ENCODE measurements at places on chromosomes 16 and 17. TPM values are rescaled to one million over a fixed set of nuclear protein-coding genes. Genes with fewer than 3 reads are reported as not detected.

ATAD5 gene
- total RNA-seq, result 2.9 TPM

HSD17B2 gene
- 2.0 TPM for total RNA-seq

- H3K27me3 ChIP-seq, result no peaks in the 10 kb centered on the region
- H3K4me3 ChIP-seq, result no peak overlapping the region
- H3K36me3 ChIP-seq, result no peaks in the 10 kb centered on the region
- DNase-seq, result no peak
- H3K27ac ChIP-seq, result no peak overlapping the region
These were observed 15.5 kb downstream of the MYO15B start for GRCh38 chr17:75603123-75603522.

- H3K27ac ChIP-seq, result peak overlapping the region; percentile 95
- H3K36me3 ChIP-seq, result peaks cover 16% of the 10 kb centered on the region
- H3K27me3 ChIP-seq, result no peaks in the 10 kb centered on the region
- peak; percentile 56 for DNase-seq
- peak overlapping the region; percentile 91 for H3K4me3 ChIP-seq
These were observed 2.1 kb downstream of the TRAF4 start for GRCh38 chr17:28745786-28746411.

CDH5 gene
- 113 TPM for total RNA-seq

SRL gene
- total RNA-seq, result not detected

CMTM2 gene
- total RNA-seq, result 0.55 TPM

GRCh38 chr17:74337834-74338500 lies 11.9 kb downstream of the KIF19 start:
- H3K27me3 ChIP-seq, result no peaks in the 10 kb centered on the region
- no peak for DNase-seq
- no peaks in the 10 kb centered on the region for H3K36me3 ChIP-seq
- H3K4me1 ChIP-seq, result no peaks in the 10 kb centered on the region

- H3K27me3 ChIP-seq, result no peaks in the 10 kb centered on the region
- peak overlapping the region; percentile 79 for H3K27ac ChIP-seq
- H3K4me1 ChIP-seq, result peaks cover 26% of the 10 kb centered on the region
- H3K4me3 ChIP-seq, result peak overlapping the region; percentile 72
- H3K36me3 ChIP-seq, result no peaks in the 10 kb centered on the region
These were observed 637 bp downstream of the PLCG2 start for GRCh38 chr16:81779536-81780320.

IQCK gene
- 17.5 TPM for total RNA-seq

ORC6 gene
- 1.4 TPM for total RNA-seq

HOXB3 gene
- 10.0 TPM for total RNA-seq

GRCh38 chr16:52494145-52494544 lies 52.8 kb downstream of the TOX3 start:
- H3K4me1 ChIP-seq, result no peaks in the 10 kb centered on the region
- DNase-seq, result no peak
- no peaks in the 10 kb centered on the region for H3K27me3 ChIP-seq
- no peaks in the 10 kb centered on the region for H3K36me3 ChIP-seq
- H3K4me3 ChIP-seq, result no peak overlapping the region
- H3K27ac ChIP-seq, result no peak overlapping the region

BRICD5 gene
- total RNA-seq, result 6.2 TPM

DNA sequence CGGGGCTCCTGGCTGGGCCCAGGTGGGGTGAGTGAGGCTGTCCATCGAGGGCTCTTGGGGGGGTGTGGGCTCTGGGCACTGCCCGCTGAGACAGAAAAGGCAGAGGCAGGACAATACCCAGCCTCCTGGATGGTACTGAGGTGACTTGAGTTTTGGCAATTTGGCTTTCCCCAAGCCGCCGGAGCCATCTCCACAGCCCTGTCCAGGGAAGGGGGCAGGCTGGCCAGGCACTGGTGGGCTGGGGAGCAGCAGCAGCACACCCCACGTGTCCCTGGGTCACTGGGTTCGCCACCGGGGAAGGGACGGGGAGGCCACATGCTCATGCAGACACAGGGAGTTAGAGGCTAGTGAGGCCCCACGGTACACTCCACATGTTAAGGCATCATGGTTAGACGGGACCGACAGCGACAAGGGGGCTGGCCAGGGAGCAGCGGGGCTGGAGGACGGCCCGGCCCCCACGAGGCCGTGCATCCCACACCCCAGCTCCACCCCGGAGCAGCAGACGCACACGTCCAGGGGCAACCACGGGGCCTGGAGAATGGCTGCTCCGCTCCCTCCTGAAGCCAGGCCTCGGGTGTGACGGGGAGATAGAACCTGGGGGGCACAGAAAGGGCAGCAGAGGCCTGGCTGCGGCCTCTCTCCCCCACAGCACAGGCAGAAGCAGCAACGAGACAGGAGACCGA lies 3.0 kb downstream of the ARHGDIA start:
- H3K4me1 ChIP-seq, result peaks cover 77% of the 10 kb centered on the region
- H3K27ac ChIP-seq, result peak overlapping the region; percentile 96
- no peak overlapping the region for H3K4me3 ChIP-seq
- peaks cover 63% of the 10 kb centered on the region for H3K36me3 ChIP-seq

CDH1 gene
- total RNA-seq, result 116 TPM

TNP2 gene
- total RNA-seq, result not detected

PLA2G10 gene
- 4.2 TPM for total RNA-seq

DNA sequence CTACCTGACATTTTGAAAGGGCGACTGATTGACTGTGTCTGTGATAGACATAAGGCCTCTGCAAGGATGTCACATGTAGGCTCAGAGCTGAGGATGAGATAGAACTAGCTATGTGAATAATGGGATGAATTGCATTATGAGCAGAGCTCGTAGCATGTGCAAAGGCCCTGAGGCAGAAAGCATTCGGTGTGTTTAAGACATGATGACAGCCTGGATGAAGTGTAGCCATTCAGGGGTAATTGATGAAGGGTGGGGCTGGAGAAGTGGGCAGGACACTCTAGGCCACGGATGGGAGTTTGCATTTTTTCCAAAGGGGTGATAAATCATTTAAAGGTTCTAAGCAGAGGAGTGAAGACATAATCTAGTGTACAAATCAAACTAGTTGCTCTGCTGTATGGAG lies 62.6 kb downstream of the USP43 start:
- DNase-seq, result no peak
- no peak overlapping the region for H3K27ac ChIP-seq
- no peaks in the 10 kb centered on the region for H3K27me3 ChIP-seq
- H3K4me1 ChIP-seq, result no peaks in the 10 kb centered on the region
- H3K4me3 ChIP-seq, result no peak overlapping the region
- H3K36me3 ChIP-seq, result no peaks in the 10 kb centered on the region

- DNase-seq, result no peak
- no peaks in the 10 kb centered on the region for H3K27me3 ChIP-seq
- no peak overlapping the region for H3K27ac ChIP-seq
- H3K4me3 ChIP-seq, result no peak overlapping the region
- peaks cover 13% of the 10 kb centered on the region for H3K4me1 ChIP-seq
These were observed 24.1 kb upstream of the DYNLL2 start for GRCh38 chr17:58059141-58059540.

JPH3 gene
- 0.24 TPM for total RNA-seq

- H3K27ac ChIP-seq, result peak overlapping the region; percentile 73
- H3K36me3 ChIP-seq, result peaks cover 43% of the 10 kb centered on the region
- no peak for DNase-seq
- no peak overlapping the region for H3K4me3 ChIP-seq
- H3K4me1 ChIP-seq, result peaks cover 66% of the 10 kb centered on the region
- no peaks in the 10 kb centered on the region for H3K27me3 ChIP-seq
These were observed 9.6 kb downstream of the HIC1 start for GRCh38 chr17:2064520-2064971.

GRCh38 chr17:43349142-43349541 lies 49.7 kb upstream of the ARL4D start:
- no peaks in the 10 kb centered on the region for H3K4me1 ChIP-seq
- DNase-seq, result no peak
- no peaks in the 10 kb centered on the region for H3K36me3 ChIP-seq
- H3K4me3 ChIP-seq, result no peak overlapping the region
- no peaks in the 10 kb centered on the region for H3K27me3 ChIP-seq

HSF4 gene
- total RNA-seq, result 784 TPM

MYH3 gene
- total RNA-seq, result 1.9 TPM

GRCh38 chr17:7321466-7321865 lies 6.3 kb upstream of the GPS2 start:
- no peaks in the 10 kb centered on the region for H3K27me3 ChIP-seq
- DNase-seq, result no peak
- H3K4me1 ChIP-seq, result no peaks in the 10 kb centered on the region
- peaks cover 15% of the 10 kb centered on the region for H3K36me3 ChIP-seq
- no peak overlapping the region for H3K27ac ChIP-seq
- no peak overlapping the region for H3K4me3 ChIP-seq

- no peaks in the 10 kb centered on the region for H3K27me3 ChIP-seq
- DNase-seq, result peak; percentile 76
- no peaks in the 10 kb centered on the region for H3K36me3 ChIP-seq
- peaks cover 11% of the 10 kb centered on the region for H3K4me1 ChIP-seq
These were observed 24.2 kb downstream of the SGSH start for GRCh38 chr17:80195671-80196529.

Measured in upper lobe of left lung (tissue), 6 donors.